SIG-M5 (cell line): ENCODE measurements at places on chromosomes 4 and X.

- DNase-seq = no peak
Observed at GRCh38 chr4:102324730-102325129, 20.6 kb downstream of the SLC39A8 start.

DNA sequence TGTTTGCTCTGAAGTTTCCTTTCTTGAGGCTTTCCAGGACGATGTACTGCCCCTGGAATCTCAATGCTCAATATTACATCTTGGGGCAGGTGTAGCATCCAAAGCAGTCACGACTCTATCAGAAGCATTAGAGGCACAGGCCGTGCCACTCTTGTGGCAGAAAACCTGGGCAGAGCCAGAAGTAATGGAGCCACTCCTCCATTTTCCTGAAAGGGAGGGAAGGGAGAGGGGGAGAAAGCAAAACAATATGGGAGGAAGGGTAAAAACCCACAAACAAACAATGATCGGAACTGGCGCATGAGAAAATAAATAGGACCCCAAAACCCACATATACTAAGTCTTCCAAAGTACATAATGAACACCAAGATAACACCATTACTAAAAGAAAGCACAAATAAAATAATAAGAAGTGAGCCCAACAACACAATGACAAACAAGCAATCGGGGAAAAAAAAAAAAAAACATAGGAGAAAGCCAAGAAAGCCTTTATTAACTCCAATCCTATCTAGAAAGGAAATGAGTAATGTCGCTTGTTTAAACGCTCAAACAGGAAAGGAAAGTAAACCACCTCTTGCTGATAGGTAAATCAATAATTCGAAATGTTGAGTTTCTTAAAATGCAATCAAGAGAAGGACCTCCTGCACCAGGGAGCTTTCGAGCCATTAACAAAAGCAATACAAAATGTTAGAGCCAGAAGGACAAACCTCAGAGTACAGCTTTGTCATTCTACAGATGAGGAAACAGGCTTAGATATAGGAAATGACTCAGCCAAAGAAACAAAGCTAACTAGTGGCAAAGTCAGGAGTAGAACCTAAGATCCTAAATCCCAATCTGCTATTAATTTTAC lies 117.4 kb downstream of the ATRX start:
- DNase-seq = peak; percentile 8

DNA sequence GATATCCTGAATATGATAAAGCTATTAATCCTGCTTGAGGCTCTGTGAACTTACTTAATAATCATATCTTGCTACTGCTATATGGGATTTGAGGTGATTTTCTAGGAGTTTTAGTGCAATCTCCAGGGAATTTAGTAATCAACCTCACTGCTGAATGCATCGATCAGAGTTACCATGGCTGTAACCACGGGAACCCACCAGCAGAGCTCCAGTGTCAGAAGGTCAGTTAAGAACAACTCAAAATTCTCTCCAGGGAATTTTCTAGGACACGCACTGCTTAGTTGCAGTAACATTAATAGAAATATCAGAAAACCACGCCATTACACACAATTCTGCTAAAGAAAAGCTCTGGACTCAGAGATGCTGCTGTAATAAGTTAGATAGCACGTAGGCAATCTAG lies 1477.2 kb upstream of the TENM3 start:
- DNase-seq = no peak

- no peak for DNase-seq
Observed at GRCh38 chr4:98670186-98670585, 11.8 kb upstream of the TSPAN5 start.

DNA sequence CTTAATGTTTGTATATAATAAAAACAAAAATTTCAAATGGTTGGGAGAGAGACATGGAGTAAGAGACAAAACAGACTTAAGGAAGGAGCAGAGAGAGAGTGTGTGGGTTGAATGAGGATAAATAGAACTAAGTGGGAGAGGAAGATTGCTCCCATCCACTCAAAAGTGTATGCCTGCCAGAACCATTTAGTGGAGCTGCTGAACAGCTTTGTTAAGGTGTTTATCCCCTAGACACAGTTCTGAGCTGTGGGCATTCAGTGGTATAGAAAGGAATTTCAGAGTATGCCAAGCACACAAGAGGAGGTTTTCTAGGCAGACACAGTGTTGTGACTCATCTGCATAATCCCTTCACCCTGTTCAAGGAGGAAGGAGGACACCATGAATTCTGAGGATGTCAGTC lies 508.6 kb upstream of the EPHA5 start:
- DNase-seq = no peak

GRCh38 chr4:71050809-71051208 lies 57.4 kb downstream of the DCK start:
- DNase-seq = no peak

GRCh38 chr4:102734116-102734515 lies 26.7 kb downstream of the MANBA start:
- DNase-seq = no peak

- no peak for DNase-seq
Observed at GRCh38 chrX:38109042-38109898, 102.9 kb downstream of the SYTL5 start.

DNA sequence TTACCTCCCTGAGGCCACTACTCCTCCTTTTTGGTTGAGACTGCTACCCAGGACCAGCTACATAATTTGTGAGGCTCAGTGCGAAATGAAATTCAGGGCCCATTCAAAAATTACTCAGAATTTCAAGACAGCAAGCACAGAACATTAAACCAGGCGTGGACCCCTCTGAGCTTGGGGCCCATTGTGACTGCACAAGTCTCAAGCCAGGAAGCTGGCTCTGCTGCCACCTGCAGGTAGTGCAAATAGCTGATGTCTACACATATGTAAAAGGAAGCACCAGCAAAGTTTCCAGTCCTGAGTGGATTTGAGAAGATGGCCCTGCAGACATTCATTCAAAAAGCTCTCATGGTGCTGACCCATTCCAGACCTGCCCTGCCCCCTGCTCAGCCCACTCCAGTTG lies 213.4 kb upstream of the LNX1 start:
- no peak for DNase-seq

DNA sequence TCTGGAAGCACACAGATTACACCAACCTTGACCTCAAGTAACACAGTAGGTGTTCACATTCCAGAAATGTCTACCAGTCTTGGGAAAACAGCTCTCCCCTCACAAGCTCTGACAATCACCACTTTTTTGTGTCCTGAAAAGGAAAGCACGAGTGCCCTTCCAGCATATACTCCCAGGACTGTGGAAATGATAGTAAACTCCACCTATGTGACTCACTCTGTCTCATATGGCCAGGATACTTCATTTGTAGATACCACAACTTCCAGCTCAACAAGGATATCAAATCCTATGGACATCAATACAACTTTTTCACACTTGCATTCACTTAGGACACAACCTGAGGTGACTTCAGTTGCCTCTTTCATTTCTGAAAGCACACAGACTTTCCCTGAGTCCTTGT lies 46.9 kb downstream of the ADGRG4 start:
- DNase-seq = no peak

GRCh38 chr4:123163501-123163900 lies 233.1 kb upstream of the SPRY1 start:
- peak; percentile 2 for DNase-seq
